ENCODE measurements at places on chromosomes 3 and 15.
A peak's percentile ranks its signal among the peaks of the same experiment; 100 is the strongest.

GRCh38 chr3:108661699-108662098 is 72.2 kb downstream of the DZIP3 start:
- DNase-seq, result no peak

DNA sequence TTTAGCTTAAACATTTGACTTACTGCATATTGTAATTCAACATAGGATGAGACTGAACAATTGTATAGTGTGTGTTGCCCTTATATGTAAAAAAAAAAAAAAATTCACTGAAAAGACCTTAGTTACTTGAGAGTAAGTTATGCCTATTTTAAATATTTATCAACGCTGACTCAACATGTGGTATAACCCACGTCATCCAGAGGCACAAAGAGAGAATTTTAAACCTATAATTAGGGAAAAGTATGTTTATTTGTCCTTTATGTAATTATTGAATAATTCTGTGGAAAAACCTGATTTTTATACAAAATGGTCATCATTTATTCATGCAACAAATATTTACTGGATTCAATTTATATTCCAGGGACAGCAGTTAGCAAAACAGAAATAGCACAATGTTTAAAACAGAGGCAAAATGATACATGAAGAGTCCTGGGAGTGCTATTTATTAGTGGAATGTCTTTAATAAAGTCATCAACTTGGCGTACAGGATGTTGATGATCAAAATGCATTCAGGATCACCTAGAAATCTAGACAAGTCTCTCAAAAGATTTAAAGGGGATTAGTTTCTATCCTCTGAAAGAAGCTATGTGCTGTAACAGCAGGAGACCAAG is 223.7 kb downstream of the PCCB start:
- peak; percentile 9 for DNase-seq

DNA sequence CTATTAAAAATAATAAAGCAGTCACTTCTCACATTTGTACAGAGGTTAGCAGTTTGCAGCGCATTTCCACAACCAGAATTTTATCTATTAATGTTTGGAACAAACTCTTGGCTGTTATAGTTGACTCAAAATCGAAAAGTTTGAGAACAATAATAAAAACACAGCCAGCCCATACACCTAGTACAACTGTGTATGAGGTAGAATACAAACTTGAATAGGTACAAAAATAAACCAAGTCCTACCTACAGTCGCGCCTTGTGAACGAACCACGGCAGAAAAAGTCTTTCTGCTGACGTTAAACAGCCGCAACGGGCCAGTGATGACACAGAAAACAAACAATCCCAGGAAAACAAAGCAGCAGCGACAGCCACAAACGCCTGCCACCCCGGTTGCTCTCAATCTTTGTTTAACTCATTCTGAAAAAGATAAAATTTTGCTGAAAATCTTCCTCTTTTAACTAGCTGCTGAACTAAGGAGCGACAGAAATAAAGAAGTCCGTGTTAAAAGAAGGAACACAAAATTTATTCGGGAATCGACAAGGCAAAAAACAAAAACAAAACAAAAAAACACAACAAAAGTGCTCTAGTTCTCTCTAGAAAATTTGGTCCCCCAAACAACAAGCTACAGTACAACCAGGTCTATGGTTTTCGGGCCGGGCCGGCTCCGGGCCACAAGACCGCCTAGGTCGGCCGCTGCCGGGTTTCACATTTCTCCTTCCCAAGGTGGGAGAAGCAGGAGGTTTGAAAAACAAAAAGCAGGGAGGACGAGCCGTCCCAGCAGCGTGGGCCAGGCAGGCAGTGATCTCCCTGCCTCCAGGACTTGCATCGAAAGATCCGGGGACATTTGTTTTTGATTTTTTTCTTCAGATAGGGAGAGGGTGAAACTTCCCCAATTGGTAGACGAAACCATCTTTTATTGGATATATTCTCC is 2.9 kb downstream of the FOXL2 start:
- DNase-seq, result no peak

- no peak for DNase-seq
These were observed 12.1 kb upstream of the THSD4 start for GRCh38 chr15:71103102-71103676.

GRCh38 chr3:186121278-186121677 is 12.4 kb upstream of the ETV5 start:
- no peak for DNase-seq

- peak; percentile 97 for DNase-seq
These were observed 223.4 kb upstream of the IL12A start for GRCh38 chr3:159765030-159765859.

- DNase-seq, result no peak
These were observed 135.0 kb downstream of the TCF12 start for GRCh38 chr15:57053470-57053869.

GRCh38 chr15:52200831-52201365 is 9.7 kb upstream of the GNB5 start:
- DNase-seq, result no peak

GRCh38 chr3:161081633-161082032 is 23.5 kb downstream of the B3GALNT1 start:
- no peak for DNase-seq

- DNase-seq, result no peak
These were observed 37.6 kb upstream of the LRIG1 start for GRCh38 chr3:66538390-66538789.

- DNase-seq, result no peak
These were observed 8.0 kb downstream of the MAN2C1 start for GRCh38 chr15:75360391-75360790.

DNA sequence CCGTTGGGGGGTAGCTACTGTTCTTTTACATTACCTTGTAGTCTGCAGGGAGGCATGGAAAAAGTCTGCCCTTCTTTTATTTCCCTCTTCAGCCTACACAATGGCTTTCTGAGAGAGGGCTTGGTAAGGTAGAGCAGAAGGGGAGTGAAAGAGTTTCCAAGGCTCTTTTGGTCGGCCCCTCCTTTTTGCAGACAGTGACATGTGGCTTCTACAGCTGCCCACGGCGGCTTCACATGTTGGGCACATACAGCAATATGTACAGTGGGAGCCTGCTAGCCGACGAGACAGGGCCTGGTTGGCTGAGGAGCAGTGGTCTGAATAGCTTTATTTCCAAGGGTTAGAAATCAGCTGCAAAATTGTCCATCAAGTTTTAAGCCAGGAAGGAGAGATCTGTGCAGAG is 4.0 kb downstream of the INAFM2 start:
- DNase-seq, result no peak

DNA sequence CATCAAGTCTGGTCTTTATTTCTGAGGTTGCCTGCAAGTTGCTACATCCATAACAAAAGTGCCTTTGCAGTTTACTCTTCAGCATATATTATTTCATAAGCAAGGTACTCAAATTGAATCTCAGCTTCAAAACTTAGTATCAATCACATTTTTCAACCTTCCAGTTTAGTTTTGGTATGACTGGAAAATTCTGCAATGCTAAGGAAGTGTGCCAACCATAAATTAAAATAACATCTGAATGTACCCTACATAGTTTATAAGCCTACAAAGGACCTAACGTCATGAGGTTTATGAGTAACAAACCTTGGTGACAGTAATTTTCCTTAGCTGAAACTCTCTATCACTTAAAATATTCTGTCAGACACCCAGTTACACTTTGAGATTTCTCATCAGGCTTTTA is 62.8 kb downstream of the THBS1 start:
- DNase-seq, result no peak

GRCh38 chr3:25142609-25143355 is 285.3 kb upstream of the RARB start:
- DNase-seq, result no peak

DNA sequence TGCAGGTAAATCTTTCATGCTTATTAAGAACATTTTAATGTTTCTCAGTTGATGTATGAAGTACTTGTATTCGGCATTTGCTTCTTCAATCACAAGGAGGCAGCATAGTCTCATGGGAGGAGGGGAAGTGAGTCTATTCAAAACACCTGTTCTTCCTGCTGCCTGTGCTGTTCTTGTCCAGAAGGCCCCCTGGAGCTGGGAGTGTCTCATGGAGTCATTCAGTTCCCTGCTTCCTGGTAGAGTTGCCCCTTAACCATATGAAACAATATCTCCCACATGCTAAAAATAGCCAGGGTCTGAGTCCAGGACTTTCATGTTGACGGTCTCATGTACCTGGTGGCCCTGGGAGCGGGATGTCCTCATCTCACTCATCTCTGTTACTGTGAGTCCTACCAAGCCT is 15.5 kb upstream of the PPP1R2 start:
- DNase-seq, result no peak

GRCh38 chr3:188822004-188822403 is 349.8 kb upstream of the TPRG1 start:
- DNase-seq, result no peak

- DNase-seq, result no peak
These were observed 305.1 kb downstream of the ROBO2 start for GRCh38 chr3:77345009-77345408.

DNA sequence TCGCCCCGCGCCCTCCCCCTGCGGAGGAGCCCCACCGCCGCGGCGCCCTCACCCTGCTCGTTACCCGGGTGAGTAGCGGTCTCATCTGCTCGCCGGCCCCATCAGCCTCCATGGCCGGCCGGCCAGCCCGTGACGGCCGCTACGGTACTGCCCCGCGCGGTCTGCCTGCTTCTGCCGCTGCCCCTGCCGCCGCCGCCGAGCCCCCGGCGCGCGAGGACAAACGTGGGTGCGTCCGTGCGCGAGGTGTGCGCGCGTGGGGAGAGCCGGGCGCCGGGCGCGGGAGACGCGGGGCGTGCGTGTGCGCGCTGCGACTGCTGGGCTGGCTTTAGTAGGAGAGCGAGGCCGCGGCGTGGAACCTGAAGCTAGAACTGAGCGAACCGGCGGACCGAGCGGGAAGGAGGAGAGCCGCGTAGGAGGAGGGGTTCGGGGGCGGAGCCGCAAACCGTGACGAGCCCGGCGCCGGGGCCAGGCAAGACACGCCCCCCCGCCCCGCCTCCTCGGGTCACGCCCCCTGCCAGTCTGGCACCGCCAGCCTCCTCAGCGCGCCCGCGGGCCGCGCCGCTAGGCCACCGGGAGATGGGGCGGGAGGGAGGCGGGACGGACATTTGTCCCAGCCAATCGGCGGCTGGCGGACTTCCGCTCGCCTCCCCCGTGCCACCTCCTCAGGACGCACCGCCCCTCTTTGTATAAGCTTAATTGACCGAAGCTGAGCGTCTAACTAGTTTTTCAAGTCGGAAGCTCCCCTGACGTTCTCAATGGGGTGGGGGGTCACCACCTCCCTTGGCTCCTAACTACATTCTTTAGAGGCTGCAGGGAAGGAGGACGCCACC is at the start of gene SLC4A7:
Gene SLC4A7, minus strand, starts transcription at position 370 of the 830 bp plus-strand sequence. Its CDS starts 258 bp downstream, at position 112.
- peak; percentile 86 for DNase-seq

GRCh38 chr3:149101641-149102040 is 15.3 kb upstream of the HLTF start:
- no peak for DNase-seq

DNA sequence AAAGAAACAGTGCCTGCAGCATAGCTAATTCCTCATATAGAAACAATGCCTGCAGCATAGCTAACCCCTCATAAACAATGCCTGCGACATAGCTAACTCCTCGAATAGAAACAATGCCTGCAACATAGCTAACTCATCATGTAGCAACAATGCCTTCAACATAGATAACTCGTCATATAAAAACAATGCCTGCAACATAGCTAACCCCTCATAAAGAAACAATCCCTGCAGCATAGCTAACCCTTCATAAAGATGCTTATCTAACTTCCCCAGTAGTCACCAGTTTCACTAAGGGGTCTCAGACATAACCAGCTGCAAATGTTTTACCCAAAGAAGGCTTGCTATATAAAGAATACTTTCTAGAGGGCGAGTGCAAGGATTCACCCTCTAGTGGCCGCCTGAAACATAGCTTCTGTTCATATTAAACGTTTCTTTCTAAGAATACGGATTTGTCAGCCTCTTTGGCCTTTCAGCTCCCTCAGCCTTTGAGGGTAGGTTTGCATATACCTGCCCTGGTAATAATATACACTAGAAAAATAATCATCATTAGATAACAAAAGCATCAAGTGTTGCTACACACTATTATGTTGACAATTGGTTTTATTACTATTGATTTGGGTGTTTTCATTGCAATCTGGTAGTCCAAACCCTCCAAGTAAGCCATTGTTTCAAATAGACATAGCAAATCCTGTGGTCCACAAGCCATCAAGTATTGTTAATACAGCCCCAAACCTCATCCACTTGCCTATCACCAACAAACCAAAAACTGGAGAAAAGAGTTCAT is 44.4 kb upstream of the FAN1 start:
- no peak for DNase-seq

GRCh38 chr3:119362010-119362409 is 67.8 kb downstream of the ARHGAP31 start:
- no peak for DNase-seq

DNA sequence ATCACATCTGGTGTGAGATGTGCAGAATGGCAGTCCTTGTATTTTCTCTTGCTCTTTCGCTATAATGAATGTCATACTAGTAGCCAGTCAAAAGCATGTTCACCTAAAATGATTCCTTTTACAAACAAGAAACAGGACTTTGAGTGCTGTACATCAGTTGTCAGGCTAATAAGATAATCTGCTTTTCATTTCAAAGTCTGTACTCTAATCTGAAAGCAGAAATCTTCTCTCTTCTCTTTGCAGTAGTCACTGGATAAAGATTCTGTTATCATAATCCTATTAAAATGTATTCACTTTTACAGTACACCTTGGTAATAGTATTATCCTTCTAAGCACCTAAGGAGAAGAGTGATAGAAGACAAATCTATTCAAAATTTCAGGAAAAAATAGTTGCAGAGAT is 300.1 kb downstream of the MFSD1 start:
- DNase-seq, result no peak

DNA sequence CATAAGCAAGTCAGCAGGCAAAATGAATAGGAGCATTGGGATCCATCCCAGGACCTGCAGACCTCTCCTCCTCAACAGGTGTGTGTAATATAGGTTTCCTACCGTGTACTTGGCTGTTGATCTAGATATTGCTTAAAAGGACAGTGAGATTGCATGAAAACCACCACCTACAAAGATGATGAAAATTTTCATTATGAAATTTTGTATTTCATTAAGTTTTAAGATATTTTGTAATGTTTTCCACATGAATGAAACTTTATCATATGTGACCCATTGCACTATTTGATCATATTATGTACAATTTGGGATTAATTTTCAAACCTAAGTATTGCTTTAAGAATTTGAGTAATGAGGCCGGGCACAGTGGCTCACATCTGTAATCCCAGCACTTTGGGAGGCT is 94.3 kb upstream of the TRPM1 start:
- no peak for DNase-seq

DNA sequence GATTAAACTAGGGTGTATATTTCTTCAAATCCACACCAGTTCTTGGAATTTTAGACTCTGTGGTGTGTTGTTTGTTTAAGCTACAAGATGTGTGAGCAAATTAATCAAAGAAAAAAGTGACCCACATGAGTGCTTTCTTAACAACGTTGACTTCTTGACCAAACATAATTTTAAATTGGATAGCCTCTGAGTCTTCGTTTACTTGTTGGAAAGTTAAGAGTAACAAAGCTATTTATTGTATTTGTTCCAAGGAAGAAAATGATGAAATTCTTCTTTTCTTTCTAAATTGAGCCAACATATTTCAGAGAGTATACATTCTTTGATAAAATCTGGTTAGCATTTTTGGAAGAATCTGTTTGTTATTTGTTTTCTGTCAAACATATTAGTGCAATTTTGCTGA is 99.9 kb upstream of the IGSF10 start:
- DNase-seq, result no peak

- no peak for DNase-seq
These were observed 43.5 kb upstream of the ITGA11 start for GRCh38 chr15:68475449-68475848.

Data from HS-27A (cell line).